Aorta (tissue), 5 donors: ENCODE measurements at places on chromosomes 7 and 10. TPM values are rescaled to one million over a fixed set of nuclear protein-coding genes. Genes with fewer than 3 reads are reported as not detected.

DNA sequence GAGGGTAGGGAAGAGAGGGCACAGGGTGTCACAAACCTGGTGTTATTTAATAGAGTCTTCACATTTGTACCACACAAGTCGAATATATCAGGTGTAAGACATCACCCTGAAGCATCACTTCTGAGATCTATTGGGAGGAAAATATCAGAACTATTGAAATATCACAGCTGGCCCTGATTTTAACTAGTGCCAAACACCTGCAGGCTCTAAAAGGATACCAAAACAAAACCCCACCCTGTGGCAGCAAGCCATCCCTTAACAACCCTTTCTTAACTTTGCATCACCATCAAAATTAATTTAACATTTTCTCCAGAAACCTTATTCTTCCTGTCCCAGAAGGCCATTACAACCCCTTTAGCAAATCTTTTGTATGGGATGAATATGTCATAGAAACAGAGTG is 365.4 kb downstream of the SUGCT start:
- no peak for DNase-seq

ADCY1 gene
- 0.20 TPM for polyA plus RNA-seq

GRCh38 chr10:5805711-5806110 is 7.5 kb downstream of the GDI2 start:
- no peak for DNase-seq

- no peak for DNase-seq
Measured at GRCh38 chr7:106216517-106216922, 68.3 kb downstream of the NAMPT start.

- no peak for DNase-seq
Measured at GRCh38 chr10:21599582-21599981, 65.5 kb downstream of the MLLT10 start.

RAMP3 gene
- 5.0 TPM for polyA plus RNA-seq

DNA sequence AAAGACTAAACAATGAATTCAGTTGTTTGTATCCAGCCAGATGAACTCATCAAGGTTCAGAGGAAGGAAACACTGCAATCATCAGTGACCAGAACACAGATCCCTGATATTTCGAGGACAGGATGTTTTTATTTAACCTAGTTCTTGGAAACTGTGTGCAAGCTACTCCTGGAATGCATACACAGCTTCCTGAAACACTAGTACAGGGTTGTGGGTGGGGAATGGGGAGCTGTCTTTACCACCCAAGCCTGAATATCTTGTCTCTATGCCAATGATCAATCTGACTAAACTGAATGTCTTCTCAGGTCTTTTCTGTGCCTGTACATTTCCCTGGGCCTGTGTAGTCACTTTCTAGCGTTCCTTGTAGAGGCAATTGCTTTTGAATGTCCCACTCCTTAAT is 374.6 kb downstream of the CALN1 start:
- no peak for DNase-seq

GRCh38 chr7:20310963-20311742 is 19.5 kb upstream of the ITGB8 start:
- no peak for DNase-seq

DNA sequence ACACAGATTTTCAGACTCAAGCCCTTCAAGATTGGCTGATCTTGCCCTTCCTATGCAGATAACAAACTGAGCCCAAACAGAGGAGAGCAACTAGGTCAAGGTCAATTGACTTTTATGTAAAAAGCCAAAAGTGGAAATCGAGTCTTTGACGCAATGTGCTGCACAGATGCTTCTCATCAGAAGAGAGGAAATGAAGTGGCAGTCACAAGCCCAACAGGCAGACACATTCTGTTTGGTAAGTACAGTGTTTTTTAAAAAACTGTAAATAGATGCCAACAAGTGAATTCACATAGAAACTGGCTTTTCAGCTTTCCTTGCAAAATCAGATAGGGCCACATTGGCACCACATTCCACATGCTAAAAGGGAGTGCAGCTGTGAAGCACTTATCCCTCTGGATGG is 606.6 kb downstream of the KCNMA1 start:
- no peak for DNase-seq

DNA sequence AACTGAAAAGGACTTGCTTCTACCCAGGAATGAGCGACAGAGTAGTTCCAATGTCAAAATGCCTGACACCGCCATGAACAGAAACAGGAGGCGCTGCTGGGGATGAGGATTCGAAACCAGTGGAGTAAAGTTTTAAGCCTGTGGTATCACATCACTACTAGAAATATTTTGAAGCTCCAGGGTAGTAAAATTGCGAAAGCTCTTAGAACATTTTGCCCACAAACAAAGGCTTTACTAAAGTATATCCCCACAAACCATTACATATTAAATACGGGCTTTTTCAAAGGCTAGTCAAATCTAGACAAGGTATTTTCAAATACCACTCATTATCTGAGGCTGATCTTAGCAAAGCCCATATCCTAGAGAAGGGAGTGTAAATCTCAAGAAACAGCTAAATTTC is 2.4 kb downstream of the PRDX3 start:
- peak; percentile 8 for DNase-seq

MUC3A gene
- 5.5 TPM for polyA plus RNA-seq

CALD1 gene
- 1,235 TPM for polyA plus RNA-seq

SPOCK2 gene
- 1.9 TPM for polyA plus RNA-seq

GRCh38 chr7:139861803-139862202 is 32.7 kb downstream of the TBXAS1 start:
- DNase-seq, result no peak

DNA sequence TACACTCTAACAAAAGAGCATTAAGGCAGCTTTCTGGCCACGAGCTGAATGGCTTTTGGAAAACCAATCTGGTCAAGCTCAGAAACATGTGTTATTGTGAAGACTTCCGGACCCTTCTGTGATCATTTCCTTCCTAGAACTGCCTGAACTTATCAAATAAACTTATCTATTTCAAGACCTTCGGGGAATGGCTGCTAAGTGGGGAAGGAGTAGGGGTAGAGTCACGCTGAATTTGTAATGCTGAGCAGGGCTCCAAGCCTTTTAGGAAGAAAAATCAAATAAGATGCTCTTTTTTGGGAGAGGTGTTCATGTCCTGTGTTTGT is 56.6 kb downstream of the PAPSS2 start:
- DNase-seq, result no peak

DNA sequence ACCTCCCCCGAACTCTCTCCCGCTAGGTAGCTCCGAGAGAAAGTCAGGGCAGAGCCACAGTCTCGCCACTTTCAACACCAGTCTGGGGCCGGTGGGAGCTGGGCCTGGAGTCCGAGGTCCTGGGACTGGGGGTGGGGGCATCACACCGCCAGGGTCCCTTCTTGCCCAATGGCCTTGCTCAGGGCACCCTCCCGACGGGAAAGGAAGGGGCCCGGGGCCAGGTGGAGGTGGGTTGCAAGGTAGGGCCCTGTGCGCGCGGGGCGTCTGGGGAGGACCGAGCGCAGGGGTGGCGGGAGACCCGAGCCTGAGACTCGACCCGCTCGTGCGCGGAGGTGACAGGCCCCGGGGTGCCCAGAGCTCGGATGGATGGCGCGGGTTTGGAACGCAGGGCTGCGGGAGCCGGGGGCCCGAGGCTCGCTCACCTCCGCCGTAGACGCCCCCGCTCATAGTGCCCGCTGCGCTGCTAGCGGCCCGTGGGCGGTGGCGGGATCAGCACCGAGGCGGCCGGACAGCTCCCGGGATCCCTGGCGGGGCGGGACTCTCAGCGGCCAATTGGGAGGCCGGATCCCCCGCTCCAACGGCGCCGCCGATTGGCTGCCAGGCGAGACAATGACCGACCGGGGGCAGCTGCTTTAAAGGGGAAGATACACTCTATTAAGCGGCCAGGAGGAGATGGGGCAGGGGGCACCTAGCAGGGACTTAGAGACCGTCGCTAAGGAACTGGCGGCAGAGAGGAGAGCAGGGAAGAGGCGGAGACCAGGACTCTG is at the start of gene ACTL6B:
ACTL6B (minus strand) TSS at position 541 of the 767 bp plus-strand sequence; CDS start at position 447, 94 bp downstream.
- DNase-seq, result peak; percentile 91

DNA sequence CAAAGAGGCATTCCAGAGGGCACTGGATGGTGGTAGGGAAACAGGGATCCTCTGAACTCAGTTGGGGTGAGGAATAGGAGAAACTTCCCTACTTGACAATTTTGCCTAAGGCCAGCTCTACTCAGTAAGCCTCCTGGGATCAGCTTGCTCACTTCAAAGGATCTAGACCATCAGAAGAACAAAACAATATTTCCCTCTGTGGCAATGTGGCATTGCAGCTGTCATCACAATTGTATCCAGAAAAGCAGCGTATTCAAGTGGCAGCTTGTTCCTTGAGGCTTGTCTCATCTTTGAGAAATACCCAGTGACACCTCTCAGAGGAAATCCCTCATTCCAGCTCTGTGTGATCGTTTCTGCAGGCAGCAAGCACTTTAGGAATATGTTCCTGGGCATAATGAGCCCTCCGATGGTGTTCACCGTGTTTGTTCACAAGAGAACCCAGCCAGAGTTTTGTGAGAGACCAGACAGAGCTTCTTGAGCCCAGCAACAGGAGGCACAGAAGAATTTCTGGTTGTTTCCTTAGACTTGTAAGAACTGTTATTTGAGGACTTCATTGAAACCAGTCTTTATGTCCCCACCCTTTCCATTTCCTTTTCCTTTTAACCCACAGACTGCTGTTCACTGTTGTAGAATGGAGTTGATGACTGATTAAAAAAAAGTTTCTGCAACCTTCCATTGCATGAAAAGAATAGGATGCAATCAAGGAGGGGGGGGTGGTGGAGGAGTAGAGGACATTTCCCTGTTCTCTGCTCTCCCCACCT is 747.3 kb downstream of the LRMDA start:
- no peak for DNase-seq

KLLN gene
- polyA plus RNA-seq, result 0.25 TPM

- DNase-seq, result no peak
Measured at GRCh38 chr10:52232561-52233350, 81.3 kb upstream of the DKK1 start.

OR2A5 gene
- not detected for polyA plus RNA-seq

- DNase-seq, result no peak
Measured at GRCh38 chr10:127142136-127142535, 54.3 kb downstream of the INSYN2A start.

DNA sequence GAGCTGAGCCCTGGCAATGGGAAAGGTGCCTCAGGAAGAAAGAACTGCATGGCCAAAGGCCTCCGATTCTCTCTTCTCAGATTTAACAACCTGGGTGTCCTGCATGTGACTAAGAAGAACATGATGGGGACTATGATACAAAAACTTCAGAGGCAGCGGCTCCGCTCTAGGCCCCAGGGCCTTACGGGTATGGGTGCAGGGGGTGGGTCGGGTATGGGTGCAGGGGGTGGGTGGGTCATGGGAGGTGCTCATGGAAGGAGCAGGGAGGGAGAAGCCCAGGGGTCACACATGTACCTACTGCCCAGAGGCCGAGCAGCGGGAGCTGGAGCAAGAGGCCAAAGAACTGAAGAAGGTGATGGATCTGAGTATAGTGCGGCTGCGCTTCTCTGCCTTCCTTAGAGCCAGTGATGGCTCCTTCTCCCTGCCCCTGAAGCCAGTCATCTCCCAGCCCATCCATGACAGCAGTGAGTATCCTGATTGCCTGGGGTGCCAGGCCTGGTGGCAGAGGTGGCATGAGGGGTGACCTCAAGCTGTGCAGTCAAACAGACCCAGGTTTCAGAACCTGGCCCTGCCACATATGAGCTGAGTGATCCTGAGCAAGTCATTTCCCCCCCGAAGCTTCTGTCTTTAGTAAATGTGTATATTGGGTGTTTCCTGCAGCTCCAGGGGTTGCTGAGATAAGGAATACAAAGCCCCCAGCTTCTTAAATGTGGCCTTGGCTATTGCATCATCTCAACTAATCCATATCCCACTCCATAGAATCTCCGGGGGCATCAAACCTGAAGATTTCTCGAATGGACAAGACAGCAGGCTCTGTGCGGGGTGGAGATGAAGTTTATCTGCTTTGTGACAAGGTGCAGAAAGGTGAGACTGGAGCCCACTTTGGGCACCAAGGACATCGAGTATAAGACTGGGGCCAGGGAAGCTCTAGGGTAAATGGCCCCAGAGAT is 2.0 kb downstream of the NFKB2 start:
- DNase-seq, result no peak

DNA sequence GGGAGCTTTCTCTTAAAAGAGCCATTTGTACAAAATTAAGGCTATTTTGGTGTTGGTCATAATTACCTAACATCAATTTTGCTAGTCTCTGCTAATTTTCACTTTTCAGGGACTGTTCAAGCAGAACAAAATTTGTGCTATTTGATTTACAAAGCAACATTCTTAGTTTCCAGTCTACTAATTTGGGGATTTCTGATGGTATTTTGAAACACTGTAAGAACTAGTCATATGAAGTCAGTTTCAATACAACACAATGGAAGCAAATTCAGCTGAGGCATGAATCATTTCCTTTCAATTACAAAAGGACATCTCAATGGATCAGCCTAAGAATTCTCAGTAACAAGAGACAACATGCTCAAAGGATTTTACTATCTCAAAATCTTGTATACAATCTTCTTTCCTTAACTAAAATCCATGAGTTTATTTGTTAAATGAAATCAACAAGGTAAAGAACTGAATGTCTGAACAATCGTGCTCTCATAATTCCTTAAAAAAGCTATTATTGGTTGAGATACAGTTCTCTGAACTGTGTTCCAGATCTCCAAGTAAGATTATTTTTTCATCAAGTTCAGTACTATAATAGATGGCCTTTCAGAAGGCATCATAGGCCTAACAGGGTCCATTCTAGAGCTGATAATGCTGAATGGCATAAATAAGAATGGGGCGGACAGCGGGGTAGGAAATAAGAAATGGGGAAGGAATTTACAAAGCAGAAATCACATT is 144.6 kb downstream of the NRCAM start:
- no peak for DNase-seq

- DNase-seq, result no peak
Measured at GRCh38 chr10:3772361-3773171, 12.4 kb downstream of the KLF6 start.

RAB19 gene
- not detected for polyA plus RNA-seq

- no peak for DNase-seq
Measured at GRCh38 chr10:99292159-99292558, 37.0 kb upstream of the CNNM1 start.

DNA sequence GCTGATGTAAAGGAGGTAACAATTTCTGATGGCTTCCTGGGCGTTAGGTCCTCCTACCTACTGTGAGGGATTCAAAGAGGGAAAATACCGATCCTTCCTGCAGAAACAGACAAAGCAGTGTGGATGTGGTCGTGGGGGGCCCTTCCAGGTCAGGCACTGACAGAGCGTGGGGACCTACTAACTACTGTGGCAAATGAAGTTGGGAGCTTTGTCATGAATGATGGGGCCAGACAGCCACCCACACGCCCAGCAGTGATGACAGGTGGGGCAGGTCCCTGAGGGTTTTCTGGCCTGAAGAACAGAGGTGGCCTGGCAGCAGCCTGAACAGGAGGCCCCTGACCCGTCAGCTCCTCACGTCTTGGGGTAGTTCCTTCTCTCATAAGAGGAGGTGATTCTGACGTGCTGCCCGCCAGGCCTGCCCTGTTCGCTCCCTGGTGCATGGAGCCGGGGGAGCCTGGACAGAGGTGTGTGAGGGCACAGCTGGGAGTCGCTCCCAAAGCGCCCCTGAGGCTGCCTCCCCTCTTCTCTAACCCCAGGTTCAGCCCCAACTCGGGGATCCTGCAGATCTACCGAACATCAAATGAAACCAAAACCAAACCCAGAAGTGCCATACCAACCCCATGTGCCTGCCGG is 4.2 kb downstream of the ATP6V0E2 start:
- no peak for DNase-seq
